Omental fat pad (tissue), 4 donors: ENCODE measurements at places on chromosomes 2 and 18. TPM values are rescaled to one million over a fixed set of nuclear protein-coding genes. Genes with fewer than 3 reads are reported as not detected.

DNA sequence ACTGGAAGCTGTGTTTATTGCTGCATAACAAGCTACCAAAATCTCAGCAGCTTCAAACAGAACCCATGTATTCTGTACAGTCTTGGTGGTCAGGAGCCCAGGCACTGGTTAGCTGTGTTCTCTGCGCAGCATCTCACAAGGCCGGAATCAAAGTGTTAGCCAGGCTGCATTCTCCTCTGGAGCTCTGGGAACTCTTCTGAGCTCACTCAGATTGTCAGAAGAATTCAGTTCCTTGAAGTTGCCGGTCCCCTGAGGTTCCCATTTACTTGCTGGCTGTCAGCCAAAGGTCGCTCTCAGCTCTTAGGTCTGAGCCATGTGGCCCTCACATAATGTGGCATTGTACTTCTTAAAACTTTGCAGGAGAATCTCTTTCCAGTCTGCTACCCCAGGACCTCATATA lies 123.6 kb upstream of the SMIM21 start:
- no peak for DNase-seq

The KCNK3 gene
- 4.8 TPM for total RNA-seq

The LONRF2 gene
- 7.0 TPM for total RNA-seq

DNA sequence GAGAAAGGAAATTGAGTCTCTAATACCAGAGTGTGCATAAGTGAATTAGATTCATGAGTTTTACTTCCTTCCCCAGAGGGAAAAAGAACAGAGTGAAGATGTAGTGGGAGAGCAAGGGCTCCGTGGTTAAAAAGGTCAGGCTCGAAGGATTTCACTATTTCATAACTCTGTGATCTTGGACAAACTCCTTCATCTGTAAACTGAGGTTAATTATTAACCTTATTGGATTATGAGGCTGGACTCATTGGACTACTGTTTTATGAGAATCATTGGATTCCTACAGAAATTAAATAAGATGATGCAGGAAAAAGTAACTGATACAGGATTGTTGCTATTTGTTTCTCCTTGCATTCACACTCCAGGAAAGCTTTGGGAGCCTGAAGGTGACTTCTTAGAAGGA lies 45.0 kb downstream of the SRD5A2 start:
- no peak for DNase-seq

GRCh38 chr2:168583710-168584521 lies 127.8 kb downstream of the CERS6 start:
- DNase-seq, result no peak

The UNC80 gene
- not detected for total RNA-seq

The TBR1 gene
- total RNA-seq, result 1.2 TPM

The REG1B gene
- total RNA-seq, result not detected

DNA sequence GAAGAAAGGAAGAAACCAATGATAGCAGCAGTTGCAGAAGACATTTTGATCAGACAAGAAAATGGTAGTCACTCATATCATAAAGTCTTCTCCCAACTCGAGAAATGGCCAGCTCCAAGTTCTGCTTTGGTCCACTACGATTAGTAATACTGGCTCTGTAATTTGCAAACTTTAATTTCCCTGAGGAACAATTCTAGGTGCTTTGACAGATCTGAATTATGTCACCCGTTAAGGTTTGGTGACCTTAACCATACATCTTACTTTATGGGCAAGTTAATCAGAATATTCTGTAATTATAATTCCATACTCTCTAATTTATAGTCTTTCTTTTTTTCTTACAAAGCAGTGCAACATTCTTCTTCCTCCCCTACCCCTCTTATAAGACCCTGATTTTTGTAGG lies 84.5 kb downstream of the RND3 start:
- DNase-seq, result no peak
